ENCODE measurements at places on chromosomes 6 and 20. TPM values are rescaled to one million over a fixed set of nuclear protein-coding genes. Genes with fewer than 3 reads are reported as not detected.

LGSN gene
- not detected for total RNA-seq

C6orf58 gene
- not detected for total RNA-seq

CST5 gene
- total RNA-seq: not detected

ZBTB46 gene
- 41.2 TPM for total RNA-seq

SNPH gene
- 6.3 TPM for total RNA-seq

DNMT3B gene
- 2.9 TPM for total RNA-seq

POLR1C gene
- total RNA-seq: 21.3 TPM

RCAN2 gene
- total RNA-seq: 0.34 TPM

C20orf202 gene
- not detected for total RNA-seq

RNF39 gene
- not detected for total RNA-seq

SAPCD1 gene
- total RNA-seq: 2.4 TPM

COL12A1 gene
- 3.7 TPM for total RNA-seq

GJA10 gene
- not detected for total RNA-seq

BFSP1 gene
- 1.9 TPM for total RNA-seq

UST gene
- total RNA-seq: 0.28 TPM

APOM gene
- 0.37 TPM for total RNA-seq

RIMS1 gene
- total RNA-seq: 7.5 TPM

LCA5 gene
- total RNA-seq: 4.9 TPM

DEFB132 gene
- not detected for total RNA-seq

C20orf141 gene
- not detected for total RNA-seq

WFDC12 gene
- total RNA-seq: not detected

Data from dermis blood vessel endothelial cell (primary cell).